ENCODE measurements at places on chromosomes 11 and 22. TPM values are rescaled to one million over a fixed set of nuclear protein-coding genes. Genes with fewer than 3 reads are reported as not detected.

GRCh38 chr11:126899961-126900748 is 100.4 kb downstream of the KIRREL3 start:
- DNase-seq = no peak

- DNase-seq = no peak
Observed at GRCh38 chr22:36423461-36424404, 36.0 kb upstream of the MYH9 start.

DNA sequence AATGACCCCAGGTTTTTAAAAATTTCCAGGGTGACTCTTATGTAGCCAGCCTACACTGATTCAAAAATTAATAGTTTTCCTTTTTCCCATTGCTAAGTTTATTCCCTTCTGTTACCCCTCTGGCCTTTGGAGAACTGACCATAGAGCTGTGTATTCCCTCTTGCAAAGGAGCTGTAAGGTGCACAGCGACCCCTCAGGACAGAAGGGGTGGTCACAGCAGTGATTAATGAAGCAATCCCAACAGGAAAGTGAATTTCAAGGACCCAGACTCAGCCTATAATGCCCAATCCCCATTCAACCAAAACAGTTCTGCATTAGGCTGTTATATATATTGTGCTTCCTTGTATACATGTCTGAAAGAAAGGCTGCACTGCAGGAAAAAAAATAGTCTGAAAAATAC is 147.1 kb downstream of the WT1 start:
- no peak for DNase-seq

DNA sequence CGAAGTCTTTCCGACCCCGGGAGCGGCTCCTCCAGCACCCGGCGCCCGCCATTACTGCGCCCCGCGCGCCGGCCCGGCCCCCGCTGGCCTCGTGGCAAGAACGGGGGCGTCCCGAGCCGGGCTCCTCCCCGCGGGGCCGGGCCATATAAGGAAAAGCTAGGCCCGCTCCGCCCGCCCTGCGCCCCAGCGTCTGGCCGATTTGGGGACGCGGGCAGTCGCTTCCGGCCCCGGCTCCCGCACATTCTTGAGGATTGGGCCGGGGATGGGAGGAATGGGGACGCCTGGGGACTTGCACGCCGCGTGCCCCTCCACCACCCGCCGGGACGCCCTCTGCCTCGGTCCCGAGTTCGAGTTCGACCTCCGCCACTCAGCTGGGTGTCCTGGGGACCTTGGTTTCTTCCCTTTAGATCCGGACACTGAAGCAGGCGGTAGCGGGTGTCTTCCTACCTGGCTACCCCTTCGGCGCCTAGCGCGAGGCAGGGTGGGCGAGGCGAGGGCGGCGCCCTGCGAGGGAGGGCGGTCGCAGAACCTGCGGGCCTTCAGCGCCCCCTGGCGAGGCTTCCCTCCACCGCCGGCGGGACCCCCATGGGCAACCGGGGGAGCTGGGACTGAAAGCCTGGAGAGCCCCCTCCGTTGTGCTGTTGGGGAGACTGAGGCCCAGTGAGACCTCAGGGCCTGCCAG is 3.8 kb downstream of the SMTN start:
- no peak for DNase-seq

RTN4RL2 gene
- 1.4 TPM for polyA plus RNA-seq

MGAT3 gene
- 23.8 TPM for polyA plus RNA-seq
